ENCODE measurements at places on chromosomes 5 and 9. TPM values are rescaled to one million over a fixed set of nuclear protein-coding genes. Genes with fewer than 3 reads are reported as not detected.

TAS2R1 gene
- not detected for total RNA-seq

PAIP1 gene
- 124 TPM for total RNA-seq

DNA sequence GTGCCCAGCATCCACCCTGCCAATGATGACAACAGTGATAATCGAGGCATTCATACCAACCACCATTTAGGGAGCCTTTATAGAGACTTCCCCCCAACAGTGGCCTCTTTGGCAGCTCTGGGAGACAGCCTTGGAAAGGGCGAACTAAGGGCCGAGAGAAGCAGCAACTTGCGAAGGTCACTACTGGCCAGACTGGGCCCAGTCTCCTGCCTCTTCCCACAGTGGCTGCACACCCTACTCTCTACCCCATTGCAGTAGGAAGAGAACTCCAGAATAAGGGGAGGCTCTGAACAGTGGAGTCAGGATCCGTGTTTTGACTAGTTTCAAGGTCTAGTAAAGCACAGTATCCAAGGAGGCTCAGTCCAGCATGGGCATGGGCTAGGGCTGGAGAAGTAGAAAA, 5.3 kb downstream of the LHX6 start:
- no peak for DNase-seq

IL5 gene
- not detected for total RNA-seq

DNA sequence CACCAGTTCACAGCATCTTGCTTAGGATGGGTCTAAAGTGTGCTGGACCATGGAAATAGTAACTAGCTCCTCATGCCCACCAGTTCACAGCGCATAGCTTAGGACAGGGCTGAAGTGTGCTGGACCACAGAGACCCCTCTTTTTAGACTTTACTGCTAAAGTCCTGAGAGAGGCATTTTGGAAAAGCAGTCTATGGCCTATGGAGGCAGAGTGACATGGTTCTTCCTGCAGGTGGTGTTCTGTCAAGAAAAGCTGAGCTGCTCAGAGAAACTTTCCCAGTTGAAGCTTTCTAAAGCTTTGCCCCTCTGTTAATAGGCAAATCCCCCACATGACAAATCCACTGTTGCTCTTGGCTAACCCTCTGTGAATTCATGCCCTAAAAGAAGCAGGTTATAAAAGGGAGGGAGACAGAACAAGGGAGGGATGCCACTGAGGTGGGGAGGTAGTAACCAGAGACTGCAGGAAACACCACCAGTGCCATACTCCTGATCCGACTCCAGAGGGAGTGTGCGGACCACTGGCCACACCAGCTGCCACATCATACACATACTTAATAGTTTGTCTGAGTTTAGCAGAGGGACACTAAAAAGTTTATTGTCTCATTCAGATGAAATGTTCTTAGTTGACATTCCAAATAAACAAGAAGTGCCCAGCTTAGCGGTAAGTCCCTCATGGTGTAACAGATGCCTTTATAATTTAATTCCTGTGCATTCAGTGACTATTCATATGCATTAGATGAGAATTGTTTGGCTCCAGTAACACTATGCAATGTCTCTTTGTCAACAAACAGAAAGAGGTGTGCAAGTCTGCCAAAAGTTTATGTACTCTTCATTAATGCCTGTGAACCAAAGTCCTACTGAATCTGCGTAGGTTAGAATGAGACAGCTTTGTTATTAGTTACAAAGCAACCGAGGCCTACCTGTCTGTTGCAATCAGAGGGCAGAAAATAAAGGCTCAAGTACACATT, 236.2 kb upstream of the NFIL3 start:
- DNase-seq = no peak

PLAC8L1 gene
- 0.45 TPM for total RNA-seq

FBP1 gene
- 1.3 TPM for total RNA-seq

DNA sequence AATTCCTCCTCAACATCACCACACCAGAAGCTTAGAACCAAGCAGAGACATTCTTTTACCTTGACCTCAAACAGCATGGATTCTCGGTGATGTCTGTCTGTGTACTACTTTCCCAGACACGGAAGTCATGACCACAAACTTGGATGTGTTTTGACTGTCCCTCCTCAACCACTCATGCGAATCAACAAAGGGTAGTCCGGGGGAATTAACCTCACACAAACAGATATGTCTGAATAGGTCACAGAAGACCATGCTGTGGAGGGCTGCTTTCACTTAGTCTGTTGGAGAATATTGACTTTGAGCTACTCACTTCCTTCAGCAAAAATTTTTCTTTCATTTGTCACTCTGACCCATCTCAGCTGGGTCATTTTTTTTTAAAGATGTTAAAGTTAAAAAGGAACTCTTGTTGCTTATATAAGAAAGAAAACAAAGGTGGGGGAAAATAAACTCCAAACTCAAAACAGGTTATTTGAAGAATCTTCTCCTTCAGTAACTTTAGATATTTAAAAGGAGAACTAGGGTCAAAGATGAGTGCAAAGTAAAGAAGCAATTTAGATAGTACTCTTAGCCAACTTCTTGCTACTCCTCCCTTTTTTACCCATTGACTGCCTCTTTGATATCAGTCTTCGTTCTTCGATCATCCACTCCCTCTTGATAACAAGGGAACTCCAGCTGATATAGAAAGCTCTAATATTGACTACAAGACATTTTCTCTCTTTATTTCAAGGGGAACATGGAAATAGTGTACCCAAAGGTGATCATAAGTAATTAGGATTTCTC, 343.4 kb upstream of the CDH6 start:
- DNase-seq = no peak

GRCh38 chr5:115817386-115817785, 927 bp upstream of the CDO1 start:
- DNase-seq = no peak

PCDHGA3 gene
- total RNA-seq = 12.1 TPM

POLR1E gene
- total RNA-seq = 10.4 TPM

LEAP2 gene
- total RNA-seq = 0.89 TPM

- DNase-seq = no peak
These were observed 37.6 kb upstream of the MELK start for GRCh38 chr9:36535107-36535506.

PTGS1 gene
- total RNA-seq = 3.4 TPM

- DNase-seq = no peak
These were observed 8.9 kb downstream of the ZFAND5 start for GRCh38 chr9:72356041-72356582.

DNA sequence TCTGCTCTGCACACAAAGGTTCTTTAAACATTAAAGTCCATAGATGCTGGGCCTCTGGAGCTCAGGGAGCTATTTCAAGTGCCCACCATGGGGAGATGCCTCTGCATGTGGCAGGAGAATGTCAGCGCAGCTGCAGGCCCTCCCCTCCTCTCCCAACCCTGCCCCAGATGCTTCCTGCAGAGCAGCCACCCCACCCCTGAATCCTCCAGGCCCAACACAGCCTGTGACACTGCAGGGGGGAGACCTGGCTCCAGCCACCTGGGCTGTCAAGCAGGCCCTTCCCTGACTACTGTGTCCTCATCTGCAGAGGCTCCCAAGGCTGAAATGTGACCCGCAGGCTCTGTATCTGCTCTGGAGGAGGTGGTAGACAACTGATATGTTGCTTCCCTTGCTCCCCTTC, 213.9 kb downstream of the GABBR2 start:
- no peak for DNase-seq

NR6A1 gene
- total RNA-seq = 1.9 TPM

GRCh38 chr9:112648624-112649023, 69.3 kb downstream of the INIP start:
- DNase-seq = no peak
